ENCODE measurements at places on chromosomes 11 and 22.

- no peak for DNase-seq
These were observed 76.4 kb downstream of the TMEM135 start for GRCh38 chr11:87114093-87114492.

DNA sequence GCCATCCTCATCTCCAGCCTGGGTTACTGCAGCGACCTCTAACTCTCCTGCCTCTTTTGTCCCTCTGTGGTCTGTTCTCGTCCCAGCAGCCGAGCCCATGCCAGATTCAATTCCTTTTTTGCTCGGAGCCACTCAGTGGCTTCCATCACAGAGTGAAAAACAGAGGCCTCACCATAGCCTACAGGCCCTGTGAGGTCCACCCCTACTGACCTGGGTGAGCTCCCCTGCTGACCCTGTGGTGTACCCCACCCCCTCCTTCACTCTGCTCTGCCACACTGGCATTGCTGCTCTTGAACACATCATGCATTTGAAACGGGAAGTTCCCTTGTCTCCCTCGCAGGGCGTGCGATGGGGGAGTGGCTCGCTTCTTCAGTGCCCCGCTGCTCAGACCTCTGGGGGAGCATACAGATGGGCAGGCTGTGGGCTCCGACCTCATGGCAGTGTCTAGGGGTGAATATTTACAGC is 2.1 kb downstream of the AIP start:
- DNase-seq, result peak; percentile 60

- DNase-seq, result no peak
These were observed 64.8 kb downstream of the RPUSD4 start for GRCh38 chr11:126146454-126147192.

DNA sequence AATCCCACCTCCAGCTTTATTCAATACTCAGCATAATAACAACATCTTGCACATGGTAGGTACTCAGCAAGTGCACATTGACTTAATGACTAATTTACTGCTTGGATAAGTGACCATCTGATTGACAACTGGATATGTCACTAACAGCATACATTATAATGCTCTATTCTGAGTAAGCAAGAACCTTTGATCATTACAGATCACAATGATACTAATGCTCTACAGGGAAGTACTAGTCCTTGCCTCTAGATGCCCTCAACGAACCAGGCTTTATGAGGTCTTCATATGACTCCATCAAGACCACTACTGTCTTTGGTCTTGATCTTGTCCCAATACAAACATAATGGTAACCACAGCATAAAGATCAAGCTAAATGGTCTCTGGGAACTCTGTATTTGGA is 167.6 kb upstream of the MTMR2 start:
- peak; percentile 53 for DNase-seq

DNA sequence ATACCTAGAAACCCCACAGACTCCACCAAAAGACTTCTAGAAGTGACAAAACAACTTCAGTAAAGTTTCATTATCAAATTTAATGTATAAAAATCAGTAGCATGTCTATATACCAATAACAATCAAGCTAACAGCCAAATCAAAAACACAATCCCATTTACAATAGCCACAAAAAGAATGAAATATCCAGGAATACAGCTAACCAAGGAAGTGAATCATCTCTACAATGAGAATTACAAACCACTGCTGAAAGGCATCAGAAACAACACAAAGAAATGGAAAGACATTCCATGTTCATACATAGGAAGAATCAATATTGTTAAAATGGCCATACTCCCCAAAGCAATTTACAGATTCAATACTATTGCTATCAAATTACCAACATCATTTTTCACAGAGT is 46.0 kb downstream of the PRCP start:
- DNase-seq, result no peak

GRCh38 chr11:66561178-66561974 is 7.0 kb downstream of the CTSF start:
- no peak for DNase-seq

DNA sequence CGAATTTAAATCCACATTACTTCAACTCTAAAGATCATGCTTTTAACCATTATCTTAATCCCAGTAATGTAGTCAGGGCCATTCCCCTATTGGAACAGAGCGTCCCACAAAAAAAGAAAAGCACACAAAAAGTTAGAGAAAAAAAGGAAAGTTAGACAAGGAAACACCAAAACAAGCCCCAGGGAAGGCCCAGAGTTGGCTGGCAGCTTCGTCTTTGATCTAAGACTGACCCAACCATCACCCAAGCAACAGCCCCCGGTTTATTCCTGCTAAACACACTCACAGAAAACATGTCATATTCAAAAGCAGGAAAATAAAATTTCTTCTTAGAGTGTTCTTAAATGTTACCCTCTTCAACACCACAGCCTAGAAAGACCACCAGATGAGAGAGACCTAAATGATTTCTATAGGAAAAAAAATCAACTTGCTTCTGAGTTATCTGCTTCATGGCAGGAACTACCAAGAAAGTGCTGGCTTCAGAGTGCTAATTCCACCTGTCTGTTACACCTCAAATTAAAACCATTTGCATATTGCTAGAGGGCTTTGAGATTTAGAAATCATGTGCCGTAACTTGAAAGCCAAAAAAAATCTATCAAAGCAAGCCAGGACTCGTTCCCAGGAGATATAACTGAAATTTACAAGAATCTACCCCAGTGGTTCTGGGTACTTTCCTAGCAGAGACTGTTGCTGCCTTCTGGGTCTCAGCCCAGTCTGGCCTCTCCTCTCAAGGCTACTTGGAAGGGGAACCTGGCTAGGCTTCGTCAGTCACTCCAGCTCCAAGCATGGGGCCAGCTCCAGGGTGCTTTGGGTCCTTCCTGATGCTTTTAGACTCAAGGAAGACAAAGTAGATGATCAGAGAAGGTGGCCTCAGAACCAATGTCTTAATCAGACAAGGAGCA is 31.2 kb downstream of the POU2AF3 start:
- DNase-seq, result no peak

DNA sequence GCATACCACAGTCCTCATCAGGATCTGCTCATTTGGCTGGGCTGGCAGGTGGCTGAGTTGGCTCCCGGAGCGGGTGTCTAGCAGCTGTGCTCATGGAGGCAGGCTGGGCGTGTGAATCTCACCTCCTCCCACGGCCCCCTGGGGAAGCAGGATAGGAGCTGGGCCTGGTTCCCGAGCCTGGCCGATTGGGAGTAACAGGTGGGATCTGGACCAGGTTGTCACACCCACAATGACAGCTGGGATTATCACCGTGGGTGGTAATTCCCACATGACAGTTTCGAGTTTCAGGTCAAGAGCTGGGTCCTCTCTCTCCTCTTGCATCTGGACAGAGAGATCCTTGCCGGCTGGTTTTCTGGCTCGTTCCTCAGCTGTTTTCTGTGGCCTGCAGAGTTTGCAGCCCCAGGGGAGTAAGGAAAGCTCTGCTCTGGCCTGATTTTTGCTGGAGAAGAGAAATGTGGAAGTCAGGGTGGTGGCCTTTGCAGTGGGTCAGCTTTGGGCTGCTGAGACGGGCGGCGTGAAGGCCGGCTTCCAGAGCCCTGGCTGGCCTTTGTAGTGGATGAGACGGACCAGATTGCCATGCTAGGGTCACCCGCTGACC is 57.0 kb downstream of the BCR start:
- no peak for DNase-seq

DNA sequence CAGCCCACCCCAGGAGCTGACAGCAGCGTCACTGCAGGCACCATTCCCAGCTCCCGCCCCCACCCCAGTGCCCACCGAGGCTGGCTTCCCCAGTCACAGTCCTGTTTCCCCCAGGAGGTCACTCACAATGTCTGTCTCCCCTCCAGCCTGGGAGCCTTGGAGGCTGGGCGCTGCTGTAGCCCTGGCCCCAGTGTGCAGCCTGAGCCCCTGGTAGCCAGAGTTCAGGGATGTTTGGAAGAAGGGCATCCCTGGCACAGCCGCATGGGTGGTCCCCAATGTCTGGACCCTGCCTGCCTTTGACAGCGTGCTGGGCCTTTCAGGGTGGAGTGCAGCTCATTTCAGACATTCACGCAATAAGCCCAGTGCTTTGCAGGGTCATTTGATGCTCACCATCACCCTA is 4.3 kb downstream of the CAPN5 start:
- DNase-seq, result no peak

DNA sequence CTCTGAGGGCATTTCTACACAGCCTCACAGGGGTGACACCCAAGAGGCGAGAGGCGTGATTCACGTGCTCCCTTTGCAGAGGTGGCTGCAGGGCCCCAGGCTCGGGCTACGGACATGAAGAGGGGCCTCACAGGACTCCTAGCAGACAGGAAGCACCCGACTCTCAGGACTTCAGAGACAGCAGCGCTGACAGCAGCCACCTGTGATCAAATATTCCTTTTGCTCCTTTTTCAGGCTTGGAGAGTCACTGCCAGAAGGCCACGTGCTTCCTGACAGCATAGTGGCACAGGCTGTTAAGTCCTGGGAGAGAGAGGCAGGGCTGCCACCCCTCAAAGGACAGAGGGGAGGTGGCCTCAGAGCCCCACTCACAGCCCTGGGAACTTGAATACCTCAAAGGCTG is 348.9 kb downstream of the CADM1 start:
- DNase-seq, result no peak

DNA sequence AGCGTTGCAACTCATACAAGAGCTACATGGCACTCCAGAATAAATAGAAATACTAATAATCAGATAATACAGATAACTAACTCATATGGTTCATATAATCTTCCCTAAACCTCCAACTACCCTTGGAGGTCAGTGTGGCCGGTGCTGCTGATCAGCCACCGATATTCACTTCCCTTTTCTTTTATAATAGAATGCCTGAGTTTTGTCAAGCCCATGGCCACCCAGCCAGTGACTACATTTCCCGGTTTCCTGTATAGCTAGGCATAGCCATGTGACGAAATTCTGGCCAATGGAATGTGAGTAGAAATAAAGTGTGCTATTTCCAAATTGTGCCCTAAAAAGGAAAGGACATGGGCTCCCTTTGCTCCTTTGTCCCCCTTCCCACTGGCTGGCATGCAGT is 5.9 kb upstream of the CAT start:
- DNase-seq, result no peak

DNA sequence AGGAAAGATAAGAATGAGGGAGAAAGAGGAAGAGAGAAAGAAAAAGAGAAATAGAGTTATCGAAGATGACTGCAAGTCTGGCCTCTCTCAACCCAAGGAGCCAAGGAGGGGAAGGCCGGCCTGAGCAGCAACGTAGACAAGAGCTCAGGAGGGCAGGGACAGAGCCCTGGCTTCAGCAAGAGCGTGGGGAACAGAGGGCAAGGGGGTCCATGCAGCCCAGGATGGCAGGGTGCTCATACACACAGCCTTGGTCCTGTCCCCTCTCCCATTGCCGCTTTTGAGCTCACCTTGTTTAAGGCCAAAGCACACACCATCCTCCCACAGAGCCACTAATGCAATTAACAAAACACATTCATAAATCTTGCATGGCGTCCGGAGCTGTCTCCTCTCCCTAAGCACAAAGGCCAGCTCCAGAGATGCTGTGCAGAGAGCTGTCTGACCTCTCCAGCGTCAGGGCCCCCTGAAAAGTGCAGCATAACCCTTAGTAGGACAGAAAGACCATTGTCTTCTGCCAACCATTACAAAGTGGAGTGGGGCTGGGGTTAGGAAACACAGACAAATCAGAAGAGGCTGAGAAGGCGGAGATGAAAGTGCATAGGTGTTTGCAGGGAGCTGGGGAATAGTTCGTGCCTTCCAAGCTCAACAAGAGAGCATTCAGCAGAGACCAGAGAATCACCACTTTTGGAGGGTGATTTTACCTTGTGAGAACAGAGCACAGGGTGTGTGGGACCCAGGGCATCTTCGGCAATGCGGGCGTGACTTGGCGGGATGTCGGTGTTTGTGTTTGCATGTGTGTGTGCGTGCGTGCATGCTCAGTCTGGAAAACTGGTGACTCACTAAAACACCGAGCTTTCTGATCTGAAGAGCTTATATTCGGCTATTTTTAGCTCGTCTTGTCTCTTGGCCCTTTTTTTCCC is 28.2 kb upstream of the JAM3 start:
- DNase-seq, result no peak

GRCh38 chr11:14422052-14422813 is 63.2 kb upstream of the RRAS2 start:
- DNase-seq, result no peak

GRCh38 chr22:21590809-21591641 is 23.5 kb downstream of the UBE2L3 start:
- DNase-seq, result no peak

DNA sequence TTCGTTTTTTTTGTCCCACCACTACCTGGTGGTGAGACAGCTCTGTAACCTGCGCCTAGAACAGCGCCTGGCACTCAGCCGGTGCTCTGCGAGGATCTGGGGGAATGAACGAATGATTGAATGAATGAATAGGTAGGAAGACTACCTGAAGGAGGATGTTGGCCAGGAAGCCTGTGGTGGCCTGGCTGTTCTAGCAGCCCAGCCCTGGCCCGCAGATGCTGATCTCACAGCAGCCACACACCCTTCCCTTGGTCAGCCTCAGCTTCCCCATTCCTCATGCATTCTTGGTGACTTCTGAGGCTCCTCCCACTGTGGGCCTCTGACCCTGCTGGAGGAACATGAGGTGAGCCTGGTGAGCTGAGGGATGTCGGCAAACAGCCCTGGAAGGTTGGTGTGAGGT is 3.7 kb downstream of the TRPM5 start:
- no peak for DNase-seq

DNA sequence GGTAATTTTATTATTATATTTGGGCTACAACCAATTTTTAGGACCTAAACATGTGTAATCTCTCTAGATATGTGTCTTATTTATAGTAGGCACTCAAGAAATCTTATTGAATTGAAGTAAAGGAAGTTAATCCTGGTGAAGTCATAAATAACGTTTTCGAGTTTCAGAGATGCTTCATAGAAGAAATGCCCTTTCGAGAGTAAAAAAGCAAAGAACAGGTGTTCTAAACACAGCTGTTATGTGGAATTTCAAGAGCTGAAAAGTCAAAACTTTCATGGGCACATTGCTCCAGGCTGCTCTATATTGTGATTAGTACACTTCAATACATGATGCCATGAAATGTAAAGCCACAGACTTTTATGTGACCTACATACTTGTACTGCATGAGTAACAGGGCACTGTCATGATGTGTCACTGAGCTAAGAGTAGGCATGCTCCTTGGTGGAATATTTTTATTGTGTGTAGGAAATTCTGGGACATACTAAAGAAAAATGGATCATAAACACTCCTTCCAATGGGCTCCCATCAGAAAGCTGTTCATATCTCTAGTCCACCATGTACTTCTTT is 7.2 kb upstream of the ELMOD1 start:
- no peak for DNase-seq

DNA sequence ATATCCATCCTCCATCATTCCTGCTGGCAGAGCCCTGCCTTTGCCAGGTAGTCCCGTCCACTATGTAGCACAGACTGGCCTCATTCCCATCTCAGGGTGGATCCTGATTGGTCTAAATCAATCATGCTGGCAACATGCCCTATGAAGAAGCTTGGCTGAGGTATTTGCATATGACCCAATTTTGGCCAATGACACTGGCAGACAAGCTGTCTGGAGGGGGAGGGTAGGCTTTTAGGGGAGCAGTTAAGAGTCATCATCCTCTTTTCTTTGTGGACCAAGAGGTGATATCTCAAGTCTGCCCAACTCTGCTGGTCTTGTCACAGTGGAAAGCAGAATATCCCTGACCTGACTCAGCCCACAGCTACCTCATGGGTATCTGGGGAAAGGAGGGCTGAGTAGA is 5.1 kb downstream of the CCDC89 start:
- no peak for DNase-seq
